ENCODE measurements at places on chromosomes 5 and 9.

GRCh38 chr5:126976520-126977172 is 53.7 kb downstream of the MARCHF3 start:
- DNase-seq, result no peak

GRCh38 chr5:149796030-149796429 is 65.9 kb downstream of the PPARGC1B start:
- DNase-seq, result no peak

DNA sequence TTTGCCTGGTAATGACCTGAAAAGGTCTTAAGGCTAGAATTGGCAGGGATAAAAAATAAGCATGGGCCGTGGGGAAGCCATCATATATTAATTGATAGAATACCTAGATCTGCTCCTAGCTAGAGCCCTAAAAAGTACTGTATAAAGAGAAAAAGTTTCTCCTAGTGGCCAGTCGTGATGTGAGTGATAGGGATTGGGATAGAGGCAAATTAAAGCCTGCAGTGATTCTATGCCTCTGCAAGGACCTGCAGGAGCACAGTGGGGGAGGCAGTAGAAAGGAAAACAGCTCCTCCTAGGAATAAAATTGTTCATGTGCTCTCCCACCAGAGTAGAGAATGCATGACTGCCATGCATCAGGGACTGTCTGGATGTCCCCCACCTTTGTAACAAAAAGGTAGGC is 56.2 kb upstream of the FTMT start:
- DNase-seq, result no peak

- DNase-seq, result no peak
Measured at GRCh38 chr5:174810796-174811195, 86.4 kb downstream of the MSX2 start.

- DNase-seq, result no peak
Measured at GRCh38 chr5:983238-983524, 25.4 kb upstream of the NKD2 start.
